ENCODE measurements at places on chromosomes 4 and X.
A peak's percentile ranks its signal among the peaks of the same experiment; 100 is the strongest.

GRCh38 chrX:72052415-72053090 lies 79.2 kb downstream of the RTL5 start:
- DNase-seq, result no peak

- DNase-seq, result no peak
Measured at GRCh38 chrX:53072418-53073114, 9.6 kb upstream of the TSPYL2 start.

- no peak for DNase-seq
Measured at GRCh38 chr4:151302432-151302831, 23.0 kb downstream of the SH3D19 start.

GRCh38 chr4:106450249-106450648 lies 81.7 kb upstream of the GIMD1 start:
- DNase-seq, result no peak

- DNase-seq, result no peak
Measured at GRCh38 chr4:92047209-92047875, 256.4 kb upstream of the GRID2 start.

DNA sequence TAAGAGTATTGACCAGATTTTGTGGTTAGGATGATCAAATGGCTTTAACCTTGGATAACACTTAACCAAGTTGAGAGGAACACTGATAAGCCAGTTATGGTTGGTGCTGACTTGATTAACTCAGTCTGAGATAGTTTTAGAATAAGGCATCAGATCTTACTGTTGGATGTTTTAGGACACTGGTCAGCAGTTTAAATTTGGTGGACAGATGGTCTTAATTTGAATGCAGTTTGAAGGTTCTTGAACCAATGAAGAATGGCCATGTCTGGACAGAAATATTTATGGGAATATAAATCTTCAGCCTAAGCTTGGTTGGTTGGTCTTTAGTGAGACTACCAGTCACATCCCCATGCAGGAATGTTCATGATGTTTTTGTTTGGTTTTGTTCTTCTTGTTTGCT lies 2.6 kb upstream of the GIMD1 start:
- DNase-seq, result no peak

DNA sequence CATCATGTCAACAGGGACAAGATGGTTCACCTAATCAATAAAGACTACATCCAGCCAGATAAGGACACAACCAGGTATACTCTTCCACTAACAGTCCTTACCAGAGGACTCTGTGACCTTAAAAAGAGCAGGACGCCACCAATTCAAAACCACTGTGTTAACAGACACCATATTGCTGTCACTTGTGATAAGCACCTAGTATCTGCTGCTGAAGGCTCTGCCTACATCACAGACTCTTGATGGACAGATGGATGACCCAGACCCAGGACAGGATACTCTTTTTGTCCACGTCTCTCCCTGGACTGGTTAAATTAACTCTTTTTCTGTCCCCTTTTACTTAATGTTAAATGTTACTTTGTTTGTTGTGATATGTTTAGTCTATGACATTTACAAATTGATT lies 586.2 kb upstream of the AGA start:
- DNase-seq, result no peak

DNA sequence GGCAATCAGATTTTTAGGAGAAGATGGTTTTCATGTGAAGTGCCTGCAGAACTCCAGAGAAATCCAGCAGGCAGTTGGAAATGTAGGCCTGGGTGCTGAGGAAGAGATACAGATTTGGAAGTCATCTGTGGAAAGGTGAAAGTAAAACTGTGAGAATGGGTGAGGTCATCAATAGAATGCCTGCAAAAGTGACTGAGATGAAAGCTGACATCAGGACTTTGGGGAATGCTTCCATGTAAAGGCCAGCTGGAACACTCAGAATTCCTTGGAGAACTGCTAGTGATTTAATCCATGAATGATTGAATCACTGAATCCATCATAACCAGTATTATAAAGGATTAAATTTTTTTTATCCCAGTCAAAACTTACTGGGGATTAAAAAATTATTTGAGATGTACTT lies 124.5 kb upstream of the GIMD1 start:
- DNase-seq, result no peak

- peak; percentile 30 for DNase-seq
Measured at GRCh38 chr4:3074846-3075651, 568 bp downstream of the HTT start.

DNA sequence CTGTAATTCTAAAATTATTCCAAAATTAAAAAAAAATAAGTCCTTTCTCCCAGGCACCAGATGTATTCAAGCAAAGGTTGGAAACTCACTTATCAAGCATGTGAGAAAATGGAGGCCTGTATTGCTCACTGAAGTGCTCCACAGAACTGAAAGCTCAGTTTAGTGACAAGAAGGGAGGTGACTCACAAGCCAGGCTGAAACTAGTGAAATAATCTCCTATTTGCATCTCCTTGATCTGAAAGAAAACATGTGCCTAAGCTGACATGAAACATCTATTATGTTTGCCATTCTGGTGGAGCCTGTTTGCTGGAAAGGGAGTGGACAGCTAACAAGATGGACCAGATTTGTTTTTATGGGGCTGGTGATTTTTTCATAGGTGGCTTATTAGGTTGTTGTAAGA lies 54.0 kb upstream of the AMELX start:
- DNase-seq, result no peak

DNA sequence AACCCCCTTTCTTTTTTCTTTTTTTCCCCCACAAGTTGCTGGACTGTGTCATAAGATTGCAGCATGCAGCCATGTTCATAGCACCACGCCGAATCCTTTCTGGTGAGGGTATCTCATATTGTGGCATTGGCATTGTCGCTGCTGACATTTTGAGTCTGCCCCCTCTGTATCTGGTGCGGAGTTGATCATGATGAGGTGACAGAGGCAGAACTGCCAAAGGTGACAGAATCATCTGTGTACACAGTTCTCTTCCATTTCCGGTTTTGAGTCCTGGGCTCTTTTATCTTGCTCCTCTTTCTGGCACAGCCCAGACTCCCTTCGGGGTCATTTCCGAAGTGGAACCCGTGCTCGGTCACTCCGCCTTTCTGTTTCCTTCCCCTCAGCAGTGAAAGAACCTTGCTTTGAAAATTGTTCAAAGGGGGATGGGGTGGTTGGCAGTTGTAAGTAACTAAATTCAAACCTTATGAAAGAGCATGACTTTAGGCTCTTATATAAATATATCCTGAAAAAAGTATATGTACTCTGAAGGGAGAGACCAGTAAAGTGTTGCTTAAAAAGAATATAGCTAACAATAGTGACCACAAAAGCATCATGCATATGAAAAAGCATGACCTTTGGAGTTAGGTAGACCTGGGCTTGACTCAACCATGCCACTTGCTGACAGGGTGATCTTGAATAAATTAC lies 55.0 kb upstream of the BMP2K start:
- no peak for DNase-seq

- DNase-seq, result no peak
Measured at GRCh38 chrX:34612036-34612435, 45.0 kb downstream of the TMEM47 start.

DNA sequence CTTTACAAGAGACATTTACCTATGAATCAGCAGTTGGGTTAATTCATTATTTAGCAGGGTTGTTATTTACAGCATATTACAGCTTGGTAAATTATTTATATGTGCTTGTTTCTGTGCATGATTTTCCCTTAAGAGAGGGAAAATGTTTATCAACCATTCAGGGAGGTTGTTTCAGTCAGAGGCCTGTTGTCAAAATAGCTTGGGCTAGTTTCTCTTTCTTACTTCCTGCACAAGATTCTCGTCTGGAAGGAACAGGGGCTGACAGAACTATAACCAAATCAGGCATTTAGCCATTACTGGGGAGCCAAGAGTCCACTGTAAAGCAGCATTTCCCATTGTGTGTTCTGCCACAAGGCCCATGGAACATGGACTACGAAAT lies 135.8 kb downstream of the HS6ST2 start:
- no peak for DNase-seq

DNA sequence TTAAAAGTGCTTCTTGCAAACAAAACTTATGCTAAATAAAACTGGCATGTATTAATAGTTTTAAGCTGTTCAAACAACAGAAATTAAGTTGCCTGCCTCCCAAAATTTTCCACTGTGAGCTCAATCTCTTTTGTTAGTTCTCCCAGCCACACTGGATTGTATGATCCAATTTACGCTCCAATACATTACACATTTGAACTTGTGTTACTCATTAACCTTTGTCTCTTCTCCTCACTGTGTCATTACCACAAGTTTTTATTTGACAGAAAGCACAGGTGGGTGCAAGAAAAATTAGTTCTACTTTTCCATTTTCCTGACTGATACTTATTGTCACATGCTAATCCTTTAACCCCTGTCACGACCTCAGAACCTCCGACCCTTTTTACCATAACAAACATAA lies 55.5 kb downstream of the SHISA3 start:
- no peak for DNase-seq

DNA sequence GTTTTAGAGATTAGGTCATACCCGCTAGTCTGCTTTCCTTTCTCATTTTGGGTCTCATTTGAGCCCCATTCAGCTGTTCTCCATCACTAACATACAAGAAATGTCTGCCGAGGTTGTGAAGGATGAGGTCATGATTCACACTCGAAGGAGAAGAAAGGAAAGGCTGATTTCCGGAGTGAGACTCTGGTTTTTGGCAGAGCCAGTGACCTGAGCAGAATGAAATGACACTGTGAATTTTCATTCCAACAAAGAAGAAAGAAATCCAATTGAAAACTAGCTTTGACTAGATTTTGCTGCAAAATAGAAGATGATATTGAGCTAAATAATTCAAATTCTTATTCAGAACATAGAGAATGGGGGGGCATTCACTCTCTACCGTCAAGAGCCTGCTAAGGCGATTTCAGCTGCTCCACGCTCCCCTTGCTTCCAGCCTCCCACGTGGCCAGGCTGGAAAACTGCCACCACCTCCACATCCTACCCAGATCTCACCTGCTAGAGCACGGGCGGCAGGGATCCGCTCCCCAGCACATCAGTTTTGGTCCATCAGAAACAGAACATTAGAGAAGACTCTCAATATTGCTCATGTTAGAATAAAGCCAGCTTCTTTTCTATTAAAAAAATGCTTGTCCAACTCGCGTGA lies 39.0 kb downstream of the F11 start:
- no peak for DNase-seq

DNA sequence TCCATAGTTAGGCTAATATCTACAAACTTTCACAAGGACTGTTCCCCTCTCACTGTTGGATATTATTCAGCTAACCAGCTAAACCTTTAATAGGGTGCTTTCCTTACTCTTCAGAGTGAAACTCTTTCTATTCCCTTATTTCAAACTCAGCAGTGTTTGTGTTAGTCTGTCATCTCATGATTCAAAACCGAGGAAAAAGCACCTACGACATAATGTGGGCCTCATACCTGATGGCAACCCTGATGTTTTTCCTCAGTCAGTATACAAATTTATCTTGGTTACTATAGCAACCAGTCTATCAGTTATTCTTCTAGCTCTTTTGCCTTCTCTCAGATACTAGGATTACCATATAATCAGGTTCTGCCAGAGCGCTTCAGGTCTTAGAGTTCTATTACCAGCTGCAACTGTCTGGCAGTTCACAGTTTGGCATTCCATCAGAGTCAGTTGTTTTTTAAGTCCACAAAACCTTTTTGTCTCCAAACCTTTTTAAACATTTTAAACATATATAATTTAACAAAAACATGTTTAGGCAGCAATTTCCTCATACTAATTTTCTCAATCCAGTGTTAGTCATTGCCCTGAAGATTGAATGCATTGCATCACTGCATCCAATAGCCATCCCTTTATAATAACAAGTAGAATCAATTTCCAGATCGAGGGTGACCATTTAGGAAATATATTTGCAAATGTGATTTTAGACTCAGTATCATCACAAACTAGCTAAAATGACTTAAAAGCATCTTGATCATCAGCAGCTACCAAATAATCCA lies 7.4 kb downstream of the WDR44 start:
- no peak for DNase-seq

- DNase-seq, result no peak
Measured at GRCh38 chr4:89497517-89498308, 190.1 kb upstream of the GPRIN3 start.

- no peak for DNase-seq
Measured at GRCh38 chr4:152618971-152619370, 60.8 kb downstream of the TMEM154 start.

- no peak for DNase-seq
Measured at GRCh38 chr4:187995322-187996207, at the start of gene ZFP42. ZFP42 (plus strand) TSS chr4:187995771; CDS start chr4:188002808, 7,037 bp downstream.

- DNase-seq, result peak; percentile 23
Measured at GRCh38 chrX:119273420-119274192, 37.5 kb downstream of the PGRMC1 start.

DNA sequence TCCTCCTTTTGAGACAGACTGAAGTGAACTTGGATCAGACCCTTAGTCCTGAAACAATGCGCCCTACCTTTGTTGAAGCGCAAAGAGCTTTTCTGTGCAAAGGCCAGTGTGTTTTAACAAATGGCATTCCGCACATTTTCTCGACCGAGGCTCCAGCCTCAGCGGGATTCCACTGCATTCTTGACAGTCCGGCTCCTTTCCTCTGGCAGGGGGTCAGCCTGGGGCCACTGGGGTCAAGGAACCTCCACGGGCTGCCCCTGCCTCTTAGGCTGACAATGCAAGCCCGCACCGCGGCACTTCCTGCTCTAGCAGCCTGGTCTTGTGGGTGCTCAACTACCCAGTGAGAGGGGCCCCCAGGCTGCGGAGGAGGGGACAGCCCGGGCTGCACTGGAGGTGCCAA lies 47.2 kb upstream of the TFDP3 start:
- no peak for DNase-seq

DNA sequence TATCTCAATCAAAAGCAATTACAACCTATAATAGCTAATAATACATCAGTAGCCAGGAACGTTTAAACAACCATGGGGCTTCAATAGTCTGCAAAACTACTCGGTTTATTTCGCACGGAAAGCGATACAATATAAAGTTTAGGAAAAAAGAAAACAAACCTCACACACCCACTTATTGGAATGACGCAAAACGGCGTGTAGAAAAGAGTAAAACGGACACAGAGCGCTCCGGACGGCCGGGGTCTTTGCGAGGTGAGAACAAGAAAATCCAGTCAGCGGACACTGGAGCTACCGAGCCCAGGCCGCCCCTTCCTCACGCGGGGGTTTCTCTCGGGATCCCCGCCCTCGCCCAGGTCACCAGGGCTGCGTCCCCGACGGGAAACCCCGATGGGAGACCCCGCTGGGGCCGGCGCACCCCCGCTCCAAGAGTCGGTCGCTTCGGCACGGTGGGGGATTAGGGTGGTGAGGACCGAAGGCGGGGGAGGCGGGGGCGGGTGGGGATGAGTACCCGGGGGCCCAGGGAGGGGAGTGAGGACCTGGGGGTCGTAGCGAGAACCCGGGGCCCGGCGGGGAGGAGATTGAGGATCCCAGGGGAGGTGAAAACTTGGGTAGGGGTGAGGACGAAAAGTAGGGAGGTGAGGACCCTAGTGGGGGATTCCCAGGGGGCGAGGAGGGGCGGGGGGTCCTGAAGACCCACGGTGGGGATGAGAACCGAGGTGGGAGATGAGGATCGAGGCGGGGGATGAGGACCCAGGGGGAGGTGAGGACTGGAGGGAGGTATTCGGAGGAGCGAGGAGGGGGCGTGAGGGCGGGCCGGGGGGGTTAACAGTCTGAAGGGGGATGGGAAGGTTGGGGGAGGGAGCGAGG lies 737 bp downstream of the NELFA start:
- no peak for DNase-seq

GRCh38 chrX:110210417-110211139 lies 107.3 kb downstream of the AMMECR1 start:
- no peak for DNase-seq

GRCh38 chr4:38233727-38234480 lies 273.7 kb downstream of the PTTG2 start:
- DNase-seq, result no peak

- DNase-seq, result no peak
Measured at GRCh38 chrX:39665830-39666518, 431.8 kb downstream of the BCOR start.
